Trophoblast cell (in vitro differentiated cells and primary cell): ENCODE measurements at places on chromosomes 6 and 20.

- no peak for DNase-seq
Measured at GRCh38 chr6:55663914-55664313, 84.9 kb upstream of the HMGCLL1 start.

GRCh38 chr6:163826629-163827028 is 412.1 kb downstream of the QKI start:
- peak; percentile 23 for DNase-seq

DNA sequence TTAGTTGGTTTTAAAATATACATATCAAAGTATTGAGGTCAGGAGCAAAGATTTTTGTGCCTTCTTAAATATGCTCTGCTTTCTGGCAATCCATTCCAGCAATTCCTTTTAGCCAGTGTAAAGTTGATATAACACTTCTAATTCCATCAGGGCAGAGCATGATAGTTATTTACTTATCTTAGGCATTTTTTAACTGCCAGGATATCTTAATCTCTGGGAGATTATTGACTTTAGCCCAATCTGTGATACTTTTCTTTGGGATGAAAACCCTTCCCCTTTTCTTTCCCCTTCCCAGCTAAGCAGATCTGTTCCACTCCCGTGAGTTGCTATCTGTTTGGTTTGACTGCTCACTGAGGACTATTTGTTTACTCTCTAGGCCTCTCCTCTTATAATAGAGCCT is 168.7 kb upstream of the RSPO3 start:
- peak; percentile 30 for DNase-seq

GRCh38 chr6:138795809-138796603 is at the start of gene ECT2L:
Gene ECT2L (plus strand): TSS chr6:138796087. CDS start chr6:138813275, 17,188 bp downstream.
- peak; percentile 64 for DNase-seq

DNA sequence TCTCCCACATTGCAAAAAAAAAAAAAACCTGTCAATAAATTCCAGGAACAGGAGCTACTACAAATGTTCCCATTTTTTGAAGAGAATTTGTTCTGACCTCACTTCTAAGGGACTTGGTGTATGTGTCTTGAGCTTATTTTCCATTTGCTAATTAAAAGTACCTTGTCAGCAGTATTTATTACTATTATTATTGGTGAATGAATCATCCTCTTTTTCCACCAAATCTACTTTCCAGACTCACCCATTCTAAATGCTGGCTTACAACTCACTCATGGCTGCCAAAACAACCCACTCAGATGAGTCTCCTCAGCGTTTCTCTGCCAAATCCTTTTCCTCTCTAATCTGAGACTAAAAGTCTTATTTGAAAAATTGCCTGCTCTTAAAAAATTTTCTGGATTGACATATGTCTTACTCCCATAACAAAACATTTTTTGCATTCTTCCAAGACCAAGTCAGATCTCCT is 33.2 kb upstream of the TASP1 start:
- DNase-seq = no peak
